ENCODE measurements at places on chromosomes 12 and 14.

DNA sequence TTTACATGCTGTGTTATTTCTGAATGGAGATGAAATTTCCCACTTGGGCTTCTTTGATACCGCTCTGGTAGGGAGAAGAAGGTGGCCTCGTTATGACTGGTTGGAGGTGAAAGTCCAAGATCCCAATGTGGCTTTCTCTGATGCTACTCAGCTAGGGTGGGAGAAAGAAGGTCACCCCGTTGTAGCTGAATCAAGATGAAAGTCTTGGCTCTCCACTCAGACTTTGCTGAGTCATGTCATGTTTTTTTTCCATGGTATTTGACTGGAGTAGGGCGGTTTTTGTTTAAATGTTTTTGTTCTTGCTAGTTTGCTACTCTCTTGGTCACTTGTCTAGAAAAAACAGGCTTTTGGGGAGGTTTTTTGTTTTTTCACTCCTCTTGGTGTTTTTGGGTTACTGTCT lies 2.4 kb upstream of the PDE6H start:
- no peak for DNase-seq

- no peak for DNase-seq
These were observed 148.7 kb downstream of the ANO2 start for GRCh38 chr12:5796171-5796958.

DNA sequence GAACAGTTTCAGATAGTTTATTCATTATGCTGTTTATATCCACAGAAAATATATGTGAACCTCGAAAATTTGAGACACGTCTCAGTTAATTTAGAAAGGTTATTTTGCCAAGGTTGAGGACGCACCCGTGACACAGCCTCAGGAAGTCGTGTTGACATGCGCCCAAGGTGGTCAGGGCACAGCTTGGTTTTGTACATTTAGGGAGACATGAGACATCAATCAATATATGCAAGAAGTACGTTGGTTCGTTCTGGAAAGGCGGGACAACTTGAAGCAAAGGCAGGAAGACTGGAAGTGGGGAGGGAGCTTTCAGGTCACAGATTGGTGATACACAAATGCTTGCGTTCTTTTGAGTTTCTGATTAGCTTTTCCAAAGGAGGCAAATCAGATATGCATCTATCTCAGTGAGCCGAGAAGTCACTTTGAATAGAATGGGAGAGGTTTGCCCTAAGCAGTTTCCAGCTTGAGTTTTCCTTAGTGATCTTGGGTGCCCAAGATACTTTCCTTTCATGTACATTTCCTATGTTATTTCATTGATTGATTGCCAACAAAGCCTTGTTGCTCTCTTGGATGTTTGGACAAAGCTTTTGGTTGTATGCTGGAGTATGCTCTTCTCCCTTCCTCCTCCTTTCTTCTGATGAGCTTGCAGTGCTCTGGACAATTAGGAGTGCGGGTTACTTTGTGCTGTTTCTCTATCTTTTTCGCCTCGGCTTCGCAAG lies 3.2 kb downstream of the SNAPC1 start:
- no peak for DNase-seq

- no peak for DNase-seq
These were observed 666 bp downstream of the FMNL3 start for GRCh38 chr12:49706351-49707127.
